ENCODE measurements at places on chromosomes 16 and 17.

GRCh38 chr17:81002409-81003361, 11.0 kb downstream of the CHMP6 start:
- no peak for ATAC-seq

GRCh38 chr16:5412731-5413130, 315.1 kb upstream of the EEF2KMT start:
- ATAC-seq, result no peak

GRCh38 chr16:9264067-9264466, 172.6 kb downstream of the HAPSTR1 start:
- no peak for ATAC-seq

DNA sequence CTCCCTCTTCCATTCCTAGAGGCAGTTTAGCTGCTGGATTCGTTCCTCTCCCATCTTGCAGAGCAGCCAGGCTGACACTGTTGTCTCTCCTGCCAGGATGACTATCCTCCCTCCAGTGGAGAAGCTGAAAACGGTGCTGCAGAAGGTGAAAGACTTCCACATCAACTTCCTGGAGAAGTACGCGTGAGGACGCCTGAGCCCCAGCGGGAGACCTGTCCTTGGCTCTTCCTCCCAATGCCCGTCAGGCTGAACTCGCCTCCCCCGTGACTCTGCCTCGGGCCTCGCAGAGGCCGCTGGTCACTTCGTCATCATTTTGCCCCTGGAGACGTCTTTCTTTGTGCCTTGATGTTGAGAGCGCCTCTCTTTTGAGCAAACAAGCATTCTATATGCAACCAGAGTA, 44.6 kb downstream of the GPT2 start:
- no peak for ATAC-seq

DNA sequence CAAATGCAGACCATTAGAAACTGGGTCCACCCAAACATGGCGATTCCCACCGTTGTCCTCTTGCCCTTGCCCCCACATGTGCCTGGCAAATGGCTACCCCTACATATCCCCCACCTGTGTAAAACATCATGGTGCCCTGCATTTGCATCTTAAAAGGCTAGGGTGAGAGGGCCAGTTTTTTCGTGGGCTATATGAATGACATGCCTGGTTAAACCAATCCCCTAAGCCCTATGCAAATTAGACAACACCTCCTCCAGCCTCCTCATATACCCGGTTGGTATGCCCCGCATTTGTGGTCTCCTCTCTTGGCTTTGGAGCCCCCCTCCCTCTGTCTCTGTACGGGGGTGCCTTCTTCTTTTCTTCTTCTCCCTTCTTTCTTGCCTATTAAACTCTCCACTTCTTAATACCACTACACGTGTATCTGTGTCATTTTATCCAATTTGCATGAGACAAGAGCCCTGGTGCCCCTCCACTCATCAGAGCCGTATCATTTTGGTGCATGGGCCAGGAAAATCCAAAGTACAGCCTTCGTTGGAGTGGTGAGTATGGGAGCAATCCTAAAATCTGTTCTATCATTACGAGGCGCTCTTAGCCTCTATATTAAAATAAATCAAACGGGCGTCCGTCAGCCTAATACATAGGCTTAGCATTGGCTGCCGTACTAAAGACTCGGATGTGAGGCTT, 30.1 kb downstream of the QPRT start:
- no peak for ATAC-seq

- no peak for ATAC-seq
These were observed 2.1 kb upstream of the TEX19 start for GRCh38 chr17:82356845-82357355.

GRCh38 chr17:9419932-9420453, 155.6 kb downstream of the STX8 start:
- ATAC-seq, result no peak

DNA sequence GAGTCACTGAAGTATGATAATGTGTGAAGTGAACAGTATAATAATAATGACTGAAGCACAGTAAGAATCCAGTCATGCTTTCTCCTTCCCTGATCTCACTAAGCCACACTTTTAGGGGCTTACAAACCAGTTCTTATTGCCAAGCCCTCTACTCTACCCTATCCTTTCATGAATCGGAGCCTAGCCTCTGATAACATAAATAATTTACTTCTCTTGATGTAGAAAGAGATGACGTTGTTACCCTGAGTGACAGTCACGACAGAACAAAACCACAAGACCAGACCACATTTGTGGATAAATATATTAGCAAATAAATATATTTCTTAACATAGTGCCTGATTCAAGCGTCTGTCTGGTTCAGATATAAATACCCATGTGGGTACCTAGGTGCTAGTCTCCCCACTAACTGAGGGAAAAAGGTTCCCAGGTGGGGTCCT, 1.4 kb upstream of the SUPT4H1 start:
- ATAC-seq, result peak; percentile 19

- ATAC-seq, result no peak
These were observed 8.5 kb downstream of the CPNE7 start for GRCh38 chr16:89583895-89584644.

DNA sequence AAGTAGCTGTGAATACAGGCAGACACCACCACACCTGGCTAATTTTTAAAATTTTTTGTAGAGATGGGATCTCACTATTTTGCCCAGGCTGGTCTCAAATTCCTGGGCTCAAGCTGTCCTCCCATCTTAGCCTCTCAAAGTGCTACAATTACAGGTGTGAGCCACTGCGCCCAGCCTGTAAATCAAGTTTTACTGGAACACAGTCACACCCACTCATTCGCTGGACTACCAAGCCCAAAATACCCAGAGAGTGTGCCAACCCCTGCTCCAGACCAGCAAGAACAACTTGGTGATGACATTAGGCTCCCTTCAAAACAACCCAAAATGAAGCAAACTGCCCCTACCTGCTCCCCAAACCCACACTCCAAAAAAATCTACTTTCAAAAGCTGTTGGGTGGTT, 36.0 kb downstream of the TVP23A start:
- ATAC-seq, result no peak

- ATAC-seq, result no peak
These were observed 8.3 kb downstream of the IRX5 start for GRCh38 chr16:54939029-54939346.

DNA sequence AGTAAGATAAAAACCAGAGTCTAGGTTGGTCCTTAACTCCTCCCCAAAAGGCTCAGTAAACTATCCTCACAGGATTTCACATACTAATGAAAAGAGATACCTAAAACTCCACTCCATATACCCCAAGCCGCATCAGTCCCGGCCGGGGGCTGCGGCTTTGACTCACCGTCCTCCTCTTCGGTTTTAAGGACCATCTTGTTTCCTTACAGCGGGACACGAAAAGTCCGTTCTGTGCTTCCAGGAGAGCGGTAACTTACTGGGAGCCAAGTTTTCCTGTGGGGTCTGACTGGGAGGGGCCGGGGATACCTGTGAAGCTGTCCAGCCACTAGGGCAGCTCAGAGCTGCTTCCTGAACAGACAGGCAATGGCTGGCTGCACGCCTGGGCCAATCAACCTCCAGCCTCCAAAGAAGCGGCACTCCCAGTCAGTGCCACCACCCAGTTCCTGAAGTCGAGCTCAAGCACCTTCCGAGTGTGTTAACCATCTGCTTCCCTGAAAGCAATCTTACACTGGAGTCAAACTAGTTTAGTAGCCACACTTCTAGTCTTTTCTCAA, 45.5 kb downstream of the CYTH1 start:
- peak; percentile 81 for ATAC-seq

DNA sequence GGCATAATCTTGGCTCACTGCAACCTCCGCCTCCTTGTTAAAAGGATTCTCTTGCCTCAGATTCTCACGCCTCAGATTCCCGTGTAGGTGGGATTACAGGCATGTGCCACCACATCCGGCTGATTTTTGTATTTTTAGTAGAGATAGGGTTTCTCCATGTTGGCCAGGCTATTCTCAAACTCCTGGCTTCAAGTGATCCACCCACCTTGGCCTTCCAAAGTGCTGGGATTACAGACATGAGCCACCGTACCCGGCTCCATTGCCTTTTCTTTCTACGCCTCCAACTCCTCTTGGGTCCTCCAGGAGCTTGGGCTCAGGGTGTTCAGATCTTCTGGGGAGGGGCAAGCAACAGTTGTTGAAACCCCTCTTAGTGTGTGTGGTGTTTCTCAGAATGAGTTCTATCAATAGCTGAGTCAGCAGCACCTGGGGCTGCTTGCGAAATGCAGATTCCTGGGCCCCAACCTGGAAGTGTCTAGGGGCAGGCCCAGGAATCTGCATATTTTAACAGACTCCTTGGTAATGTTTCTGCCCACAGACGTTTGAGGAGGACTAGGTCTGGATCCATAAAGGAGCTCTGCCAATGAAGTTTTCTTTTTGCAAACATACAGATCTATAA, 31.4 kb downstream of the SEC14L5 start:
- no peak for ATAC-seq

DNA sequence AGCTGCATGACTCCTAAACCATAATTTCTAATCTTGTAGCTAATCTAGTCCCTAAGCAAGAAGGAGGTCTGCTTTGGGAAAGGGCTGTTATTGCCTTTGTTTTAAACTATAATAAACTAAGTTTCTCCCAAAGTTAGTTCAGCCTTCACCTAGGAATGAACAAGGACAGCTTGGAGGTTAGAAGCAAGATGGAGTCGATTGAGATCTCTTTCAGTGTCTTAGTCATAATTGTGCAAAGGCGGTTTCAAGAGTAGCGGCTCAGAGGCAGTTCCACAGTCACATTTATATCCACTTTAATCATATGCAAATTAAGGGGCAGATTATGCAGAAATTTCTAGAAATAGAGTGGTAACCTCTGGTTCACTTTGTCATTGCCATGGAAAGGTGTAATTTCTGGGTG, 17.4 kb downstream of the DRC7 start:
- no peak for ATAC-seq

- no peak for ATAC-seq
These were observed 931 bp upstream of the WIPF2 start for GRCh38 chr17:40218006-40218739.

DNA sequence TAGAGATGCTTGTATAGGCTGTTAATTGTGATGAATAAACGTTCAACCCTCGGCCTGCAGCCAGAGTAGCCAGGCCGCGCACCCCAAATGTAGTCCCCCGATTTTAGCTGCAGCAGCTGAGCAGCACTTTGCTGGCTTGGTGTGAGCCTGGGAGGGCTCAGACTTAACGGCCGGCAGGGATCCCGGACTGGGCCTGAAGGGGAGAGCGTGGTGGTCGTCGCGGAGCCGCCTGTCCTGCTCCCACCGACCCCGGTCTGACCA, 11.9 kb downstream of the ZNF629 start:
- ATAC-seq, result no peak

DNA sequence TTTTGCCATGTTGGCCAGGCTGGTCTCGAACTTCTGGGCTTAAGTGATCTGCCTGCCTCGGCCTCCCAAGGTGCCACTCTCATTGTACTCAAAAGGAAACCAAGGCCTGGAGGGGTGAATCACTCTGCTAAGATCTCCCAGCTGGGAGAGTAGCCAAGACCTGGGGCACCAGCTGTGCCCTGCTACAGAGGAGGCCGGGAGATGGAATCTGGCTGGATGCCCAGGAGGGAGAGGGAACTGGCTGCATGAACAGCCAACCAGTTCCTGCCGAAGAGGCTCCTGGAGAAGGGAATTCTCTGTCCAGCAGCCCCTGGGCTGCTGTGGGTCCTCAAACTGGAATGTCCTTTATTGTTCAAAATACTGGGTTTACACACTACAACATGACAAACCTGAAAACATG, 238.7 kb upstream of the CIBAR2 start:
- ATAC-seq, result no peak

DNA sequence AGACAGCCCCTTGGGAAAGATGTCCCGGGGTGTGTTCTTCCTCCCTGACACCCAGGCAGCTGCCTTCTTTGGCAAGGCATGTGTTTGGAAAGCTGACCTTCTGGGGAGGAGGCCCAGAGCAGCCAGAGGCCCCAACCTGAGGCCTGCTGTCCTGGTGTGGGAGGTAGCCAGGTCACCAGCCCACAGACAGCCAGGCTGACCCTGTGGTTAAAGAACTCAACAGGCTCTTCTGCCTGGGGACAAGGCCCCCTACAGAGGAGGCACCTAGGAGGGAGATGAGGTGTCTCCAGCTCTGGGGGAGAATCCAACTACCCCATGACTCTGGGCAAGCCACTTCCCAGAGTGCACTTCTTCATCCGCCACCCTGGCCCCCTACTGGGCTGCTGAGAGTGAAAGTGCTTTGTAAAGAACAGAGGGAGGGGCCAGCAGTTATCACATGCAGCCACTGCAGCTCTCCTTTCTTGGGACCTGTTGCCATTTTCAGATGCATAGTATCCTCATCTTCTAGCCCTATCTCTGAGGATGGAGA, 13.1 kb upstream of the SREBF1 start:
- ATAC-seq, result peak; percentile 4

DNA sequence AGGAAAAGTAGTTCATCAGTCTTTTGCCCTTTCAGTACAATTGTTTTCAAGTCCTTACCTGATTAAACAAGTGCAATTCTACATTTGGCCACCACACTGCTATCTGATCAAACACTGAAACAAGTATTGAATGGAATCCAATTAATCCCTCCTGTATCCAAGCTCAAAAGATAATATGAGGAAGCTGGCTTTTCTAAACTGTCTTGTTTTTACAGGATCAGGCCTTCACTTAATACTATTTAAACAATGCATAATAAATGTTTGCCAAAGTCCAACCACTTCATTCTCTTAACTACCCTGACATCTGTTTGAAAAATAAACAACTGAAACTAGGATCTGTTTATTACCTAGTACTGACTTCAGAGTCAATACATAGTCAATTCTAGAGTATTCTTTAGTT, 131.6 kb downstream of the MRTFB start:
- ATAC-seq, result no peak

GRCh38 chr17:36072431-36073121, 8.5 kb downstream of the CCL18 start:
- ATAC-seq, result peak; percentile 65

- ATAC-seq, result no peak
These were observed 88.2 kb downstream of the SPECC1 start for GRCh38 chr17:20097330-20097729.

GRCh38 chr16:50842013-50842505, 100.2 kb downstream of the CYLD start:
- no peak for ATAC-seq

GRCh38 chr17:28737770-28738679, 5.8 kb upstream of the TRAF4 start:
- ATAC-seq, result peak; percentile 14

DNA sequence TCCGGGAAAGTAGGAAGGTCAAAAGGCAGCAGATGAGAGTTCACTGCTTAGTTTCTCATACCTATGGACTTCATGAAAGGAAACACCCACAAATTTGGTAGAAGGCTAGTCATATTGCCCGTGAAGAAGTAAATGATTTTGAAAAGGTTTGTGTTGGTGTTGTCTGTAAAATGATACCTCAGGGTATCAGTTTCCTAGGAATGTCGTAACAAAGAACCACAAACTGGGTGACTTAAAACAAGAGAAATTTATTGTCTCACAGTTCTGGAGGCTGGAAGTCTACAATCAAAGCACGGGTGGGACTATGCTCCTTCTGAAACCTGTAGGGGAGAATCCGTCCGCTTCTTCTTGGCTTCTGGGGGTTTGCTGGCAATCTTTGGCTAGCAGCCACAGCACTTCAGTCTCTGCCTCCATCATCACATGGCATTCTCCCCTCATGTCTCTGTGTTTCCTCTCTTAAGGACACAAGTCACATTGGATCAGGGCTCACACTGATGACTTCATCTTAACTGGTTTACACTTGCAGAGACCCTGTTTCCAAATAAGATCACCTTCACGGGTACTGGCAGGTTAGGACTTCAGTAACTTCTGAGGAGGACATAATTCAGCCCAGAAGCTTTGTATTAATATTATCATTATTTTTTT, 2.0 kb upstream of the NAE1 start:
- ATAC-seq, result no peak

GRCh38 chr17:29726715-29727252, 104.1 kb upstream of the CORO6 start:
- peak; percentile 55 for ATAC-seq

Measured in activated CD4-positive, CD25-positive, alpha-beta regulatory T cell treated with anti-CD3 and anti-CD28 coated beads, Interleukin-2, amount 50 U/mL, for 24 hours (primary cell).